SJCRH30 (cell line): ENCODE measurements at places on chromosomes 6 and 20. TPM values are rescaled to one million over a fixed set of nuclear protein-coding genes. Genes with fewer than 3 reads are reported as not detected.
A peak's percentile ranks its signal among the peaks of the same experiment; 100 is the strongest.

- no peaks in the 10 kb centered on the region for H3K4me1 ChIP-seq
- H3K36me3 ChIP-seq, result no peaks in the 10 kb centered on the region
- no peak for DNase-seq
- H3K4me3 ChIP-seq, result no peak overlapping the region
- no peak overlapping the region for H3K27ac ChIP-seq
These were observed 79.0 kb downstream of the ALDH8A1 start for GRCh38 chr6:134870677-134871498.

- peaks cover 10% of the 10 kb centered on the region for H3K4me1 ChIP-seq
- DNase-seq, result no peak
- no peaks in the 10 kb centered on the region for H3K27me3 ChIP-seq
- H3K36me3 ChIP-seq, result no peaks in the 10 kb centered on the region
- no peak overlapping the region for H3K27ac ChIP-seq
These were observed 164.3 kb downstream of the VEGFA start for GRCh38 chr6:43934183-43934802.

- H3K36me3 ChIP-seq, result no peaks in the 10 kb centered on the region
- H3K4me3 ChIP-seq, result no peak overlapping the region
- no peaks in the 10 kb centered on the region for H3K4me1 ChIP-seq
These were observed 104.9 kb downstream of the INSM1 start for GRCh38 chr20:20472684-20473274.

GRCh38 chr6:81262656-81263055, 489.8 kb downstream of the TENT5A start:
- H3K4me3 ChIP-seq, result no peak overlapping the region
- no peaks in the 10 kb centered on the region for H3K4me1 ChIP-seq
- peak; percentile 34 for DNase-seq
- no peak overlapping the region for H3K27ac ChIP-seq
- no peaks in the 10 kb centered on the region for H3K27me3 ChIP-seq

GRCh38 chr20:9807136-9807535, 31.7 kb downstream of the PAK5 start:
- no peaks in the 10 kb centered on the region for H3K36me3 ChIP-seq
- H3K27ac ChIP-seq, result no peak overlapping the region
- no peaks in the 10 kb centered on the region for H3K27me3 ChIP-seq
- no peak for DNase-seq
- no peaks in the 10 kb centered on the region for H3K4me1 ChIP-seq

DNA sequence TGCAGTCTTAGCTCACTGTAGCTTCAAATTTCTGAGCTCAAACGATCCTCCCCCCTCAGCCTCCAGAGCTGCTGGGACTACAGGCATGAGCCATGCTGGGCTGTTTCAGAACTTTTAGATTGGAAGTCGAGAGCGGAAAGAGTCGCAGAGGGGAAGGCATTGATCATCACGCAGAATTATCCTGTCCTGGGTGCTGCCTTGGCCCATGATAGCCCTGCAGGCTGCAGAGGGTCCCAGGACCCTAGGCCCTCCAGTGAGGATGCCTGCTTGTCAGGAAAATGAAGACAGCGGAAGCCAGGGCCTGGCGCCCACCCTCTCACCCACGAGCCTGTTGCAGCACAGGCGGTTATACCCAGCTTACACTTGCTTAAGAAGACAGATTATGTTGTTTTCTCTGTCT, 9.1 kb downstream of the TMEM181 start:
- no peak for DNase-seq
- H3K27ac ChIP-seq, result no peak overlapping the region
- H3K4me3 ChIP-seq, result no peak overlapping the region
- H3K36me3 ChIP-seq, result peaks cover 12% of the 10 kb centered on the region
- H3K4me1 ChIP-seq, result no peaks in the 10 kb centered on the region

DNA sequence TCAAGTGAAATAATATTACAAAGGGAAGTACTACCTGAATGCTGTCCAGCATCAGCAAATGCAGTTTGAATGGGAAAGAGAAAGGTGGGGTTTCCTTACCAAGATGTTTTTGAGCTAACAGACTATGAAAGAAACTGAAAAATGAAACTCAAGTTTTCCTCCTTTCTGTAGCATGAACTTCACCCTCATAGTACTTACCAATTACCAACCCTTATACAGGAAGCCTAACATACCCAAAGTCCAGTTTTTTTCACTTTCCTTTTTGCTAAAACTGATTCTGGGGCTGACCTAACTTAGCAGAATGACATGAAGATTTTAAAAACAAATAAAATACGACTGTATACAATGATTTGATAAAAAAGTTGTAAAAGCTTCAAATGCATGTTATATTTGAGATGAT, 5.2 kb downstream of the ZNFX1 start:
- H3K27me3 ChIP-seq, result no peaks in the 10 kb centered on the region
- H3K27ac ChIP-seq, result no peak overlapping the region
- H3K4me1 ChIP-seq, result peaks cover 28% of the 10 kb centered on the region

DNA sequence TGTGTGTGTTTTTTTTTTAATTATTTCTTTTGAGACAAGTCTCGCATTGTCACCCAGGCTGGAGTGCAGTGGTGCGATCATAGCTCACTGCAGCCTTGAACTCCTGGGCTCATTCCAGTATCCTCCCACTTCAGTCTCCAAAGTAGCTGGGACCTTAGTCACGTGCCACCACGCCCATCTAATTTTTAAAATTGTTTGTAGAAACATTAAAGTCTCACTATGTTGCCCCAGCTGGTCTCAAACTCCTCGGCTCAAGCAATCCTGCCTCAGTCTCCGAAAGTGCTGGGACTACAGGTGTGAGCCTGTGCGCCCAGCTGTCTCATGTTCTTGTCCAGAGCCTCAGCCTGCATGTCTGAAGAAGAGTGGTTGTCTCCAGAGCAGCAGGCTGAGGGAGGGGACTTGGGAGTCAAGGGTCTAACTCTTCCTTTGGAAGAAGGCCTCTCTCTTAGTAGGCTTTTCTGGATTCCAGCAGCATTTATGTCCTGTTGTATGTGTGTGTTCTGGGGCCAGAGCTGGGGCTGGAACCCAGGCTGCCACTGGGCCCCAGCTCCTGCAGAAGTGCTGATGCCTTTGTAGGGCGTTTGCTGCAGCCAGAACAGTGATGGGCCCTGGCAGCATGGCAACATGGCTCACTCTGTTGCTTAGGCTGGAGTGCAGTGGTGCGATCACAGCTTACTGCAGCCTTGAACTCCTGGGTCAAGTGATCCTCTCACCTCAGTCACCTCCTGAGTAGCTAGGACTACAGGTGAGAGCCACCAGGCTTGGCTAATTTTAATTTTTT, 5.4 kb downstream of the DNMT3B start:
- no peak overlapping the region for H3K27ac ChIP-seq
- no peaks in the 10 kb centered on the region for H3K27me3 ChIP-seq
- no peaks in the 10 kb centered on the region for H3K36me3 ChIP-seq
- no peak overlapping the region for H3K4me3 ChIP-seq

GRCh38 chr6:130129762-130130246, 92.9 kb downstream of the SAMD3 start:
- DNase-seq, result no peak
- no peak overlapping the region for H3K27ac ChIP-seq
- H3K36me3 ChIP-seq, result no peaks in the 10 kb centered on the region
- H3K4me3 ChIP-seq, result no peak overlapping the region

GRCh38 chr20:51094221-51094620, 71.3 kb upstream of the KCNG1 start:
- no peaks in the 10 kb centered on the region for H3K36me3 ChIP-seq
- H3K27me3 ChIP-seq, result peaks cover 28% of the 10 kb centered on the region
- no peaks in the 10 kb centered on the region for H3K4me1 ChIP-seq
- no peak for DNase-seq
- no peak overlapping the region for H3K27ac ChIP-seq

- H3K36me3 ChIP-seq, result no peaks in the 10 kb centered on the region
- no peak overlapping the region for H3K4me3 ChIP-seq
- DNase-seq, result no peak
- H3K4me1 ChIP-seq, result peaks cover 19% of the 10 kb centered on the region
- no peak overlapping the region for H3K27ac ChIP-seq
These were observed 32.3 kb downstream of the MOXD1 start for GRCh38 chr6:132368916-132369481.

GRCh38 chr20:45037050-45037449, 63.9 kb downstream of the KCNS1 start:
- no peaks in the 10 kb centered on the region; the same call in 1 of the 2 replicates for H3K36me3 ChIP-seq
- no peak for DNase-seq
- no peak overlapping the region for H3K4me3 ChIP-seq
- H3K27ac ChIP-seq, result no peak overlapping the region

GRCh38 chr6:47200536-47201334, 109.0 kb downstream of the TNFRSF21 start:
- H3K36me3 ChIP-seq, result no peaks in the 10 kb centered on the region
- H3K4me1 ChIP-seq, result peaks cover 15% of the 10 kb centered on the region

DNA sequence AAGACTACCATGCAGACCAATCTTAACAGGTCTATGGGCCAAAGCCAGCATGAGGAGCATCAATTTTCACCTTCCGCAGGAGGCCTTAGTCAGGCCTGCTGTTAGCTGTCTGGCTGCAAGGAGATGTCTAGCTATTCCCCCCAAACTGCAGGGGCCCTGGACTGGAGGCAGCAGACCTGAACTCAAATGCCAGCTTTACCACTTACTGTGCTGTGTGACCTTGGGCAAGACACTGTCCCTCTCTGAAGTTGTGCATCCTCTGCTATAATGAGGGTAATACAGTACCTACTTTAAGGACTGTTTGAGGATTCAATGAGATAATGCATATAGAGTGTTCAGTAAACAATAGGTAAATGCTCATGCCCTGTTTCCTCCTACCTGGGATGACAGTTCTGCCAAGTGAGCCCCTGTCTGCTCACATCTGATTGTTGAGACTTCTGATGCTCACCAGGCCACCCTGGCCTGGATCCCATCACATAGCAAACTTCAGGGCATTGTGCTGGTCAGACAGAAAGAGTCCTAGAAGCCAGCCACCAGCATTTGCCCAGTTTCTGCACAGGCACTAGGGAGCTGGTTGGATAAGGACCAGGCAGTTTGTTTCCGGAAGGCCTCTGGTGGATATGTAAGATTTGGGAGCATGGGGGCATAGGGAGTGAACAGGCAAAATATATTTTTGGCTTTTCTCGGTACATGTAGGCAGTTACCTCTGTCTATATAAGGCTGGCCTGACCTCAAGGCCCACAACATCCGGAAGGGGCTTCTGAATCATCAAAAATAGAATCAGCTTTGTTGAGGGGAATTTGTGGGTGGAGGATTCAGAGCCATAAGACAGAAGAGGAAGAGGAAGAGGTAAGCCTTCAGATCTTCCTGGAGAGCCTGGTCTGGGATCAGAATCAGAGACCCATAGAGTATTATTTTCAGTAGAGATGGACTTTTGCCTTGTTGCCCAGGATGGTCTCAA, 2.3 kb upstream of the OCSTAMP start:
- H3K4me1 ChIP-seq, result peaks cover 12% of the 10 kb centered on the region
- H3K36me3 ChIP-seq, result no peaks in the 10 kb centered on the region
- H3K27me3 ChIP-seq, result 0 out of 2 replicates have a peak, but pooled peaks cover 3% of the 10 kb centered on the region
- DNase-seq, result no peak

DNA sequence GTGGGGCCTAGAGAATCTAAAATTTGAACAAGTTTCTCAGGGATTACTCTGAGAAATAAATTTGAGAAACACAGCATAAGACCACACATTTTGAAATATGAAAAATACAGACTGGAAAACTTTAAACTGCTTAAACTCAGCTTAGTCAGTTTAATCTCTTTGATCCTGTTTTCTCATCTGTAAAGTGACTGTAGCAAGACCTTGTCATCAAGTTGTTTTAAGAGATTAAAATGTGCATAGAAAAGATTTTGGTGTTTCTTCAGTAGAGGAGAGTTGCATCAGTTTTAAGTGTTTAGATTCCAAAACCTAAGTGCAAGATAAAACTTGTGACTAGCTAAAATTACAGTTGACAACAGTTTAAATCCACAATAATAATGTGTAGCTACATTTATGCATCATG, 8.1 kb upstream of the BCKDHB start:
- H3K4me1 ChIP-seq, result no peaks in the 10 kb centered on the region
- DNase-seq, result no peak
- H3K27me3 ChIP-seq, result no peaks in the 10 kb centered on the region
- H3K36me3 ChIP-seq, result no peaks in the 10 kb centered on the region

DNA sequence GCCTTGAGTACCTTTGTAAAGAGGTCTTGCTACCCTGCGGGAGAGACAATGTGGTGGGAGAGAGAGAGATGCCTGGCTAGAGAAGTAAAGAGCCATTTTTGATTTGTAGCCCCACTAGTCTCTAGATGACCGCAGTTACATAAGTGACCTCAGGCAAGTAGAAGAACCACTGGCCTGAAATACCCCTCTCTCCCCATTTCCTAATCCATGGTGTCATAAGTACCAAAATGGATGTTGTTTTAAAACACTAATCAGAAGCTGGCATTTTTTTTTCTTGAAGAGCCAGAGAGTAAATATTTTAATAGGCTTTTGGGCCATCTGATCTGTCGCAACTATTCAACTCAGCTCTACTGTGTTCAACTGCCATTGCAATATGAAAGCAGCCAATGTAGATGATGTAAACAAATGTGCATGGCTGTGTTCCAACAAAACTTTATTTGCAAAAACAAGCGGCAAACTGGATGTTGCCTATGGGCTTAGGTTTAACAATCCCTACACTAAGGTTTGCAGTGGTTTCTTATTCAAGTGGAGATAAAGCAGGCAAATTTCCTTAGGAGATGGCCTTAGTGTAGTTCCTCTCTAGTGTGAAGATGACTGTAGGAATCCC, 36.5 kb downstream of the RARS2 start:
- H3K27ac ChIP-seq, result no peak overlapping the region
- no peaks in the 10 kb centered on the region for H3K27me3 ChIP-seq
- DNase-seq, result no peak

- H3K27ac ChIP-seq, result no peak overlapping the region
- no peaks in the 10 kb centered on the region for H3K36me3 ChIP-seq
- H3K27me3 ChIP-seq, result peaks cover 8% of the 10 kb centered on the region; the same call in 1 of the 2 replicates
- H3K4me1 ChIP-seq, result peaks cover 7% of the 10 kb centered on the region
These were observed 38.4 kb upstream of the TGM2 start for GRCh38 chr20:38203337-38203980.

- no peak for DNase-seq
- H3K4me3 ChIP-seq, result no peak overlapping the region
- H3K27ac ChIP-seq, result no peak overlapping the region
- no peaks in the 10 kb centered on the region for H3K27me3 ChIP-seq
These were observed 77.2 kb downstream of the PTPN1 start for GRCh38 chr20:50587291-50587961.

PDE7B gene
- 0.20 and 0.71 TPM in 2 replicates for total RNA-seq

PKIB gene
- total RNA-seq, result 7.4 and 10.0 TPM in 2 replicates

IMPG1 gene
- total RNA-seq, result 0.25 and 0.65 TPM in 2 replicates

RSPH3 gene
- 1.2 and 1.8 TPM in 2 replicates for total RNA-seq

OTOR gene
- total RNA-seq, result not detected in 2 replicates

SNAP25 gene
- not detected in 2 replicates for total RNA-seq

ELOVL2 gene
- total RNA-seq, result 18.0 and 21.1 TPM in 2 replicates

IPCEF1 gene
- total RNA-seq, result 1.5 and 2.3 TPM in 2 replicates

SLC35D3 gene
- total RNA-seq, result 0.05 and 0.06 TPM in 2 replicates

ID1 gene
- total RNA-seq, result 71.6 and 73.9 TPM in 2 replicates

ADAM33 gene
- not detected in 2 replicates for total RNA-seq

GHRH gene
- total RNA-seq, result not detected in 2 replicates

KIF25 gene
- 0.51 TPM in 1 of 2 replicates, not detected in the other for total RNA-seq

PRR18 gene
- 0.33 and 0.47 TPM in 2 replicates for total RNA-seq

SYCP2 gene
- 0.75 TPM in 1 of 2 replicates, not detected in the other for total RNA-seq
